Mesenchymal stem cell (in vitro differentiated cells and primary cell): ENCODE measurements at places on chromosomes 3 and 15.

DNA sequence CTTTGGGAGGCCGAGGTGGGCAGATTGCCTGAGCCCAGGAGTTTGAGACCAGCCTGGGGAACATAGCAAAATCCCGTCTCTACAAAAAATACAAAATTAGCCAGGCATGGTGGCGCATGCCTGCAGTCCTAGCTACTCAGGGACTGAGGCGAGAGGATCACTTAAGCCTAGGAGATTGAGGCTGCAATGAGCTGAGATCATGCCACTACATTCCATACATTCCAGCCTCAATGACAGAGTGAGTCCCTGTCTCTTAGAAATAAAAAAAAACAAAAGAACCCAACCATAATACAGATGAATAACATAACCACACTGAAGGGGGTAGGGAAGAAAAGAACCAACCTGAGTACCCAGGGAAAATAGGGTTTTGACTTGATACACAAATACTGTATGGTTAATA lies 19.7 kb upstream of the CGNL1 start:
- DNase-seq: peak; percentile 41

DNA sequence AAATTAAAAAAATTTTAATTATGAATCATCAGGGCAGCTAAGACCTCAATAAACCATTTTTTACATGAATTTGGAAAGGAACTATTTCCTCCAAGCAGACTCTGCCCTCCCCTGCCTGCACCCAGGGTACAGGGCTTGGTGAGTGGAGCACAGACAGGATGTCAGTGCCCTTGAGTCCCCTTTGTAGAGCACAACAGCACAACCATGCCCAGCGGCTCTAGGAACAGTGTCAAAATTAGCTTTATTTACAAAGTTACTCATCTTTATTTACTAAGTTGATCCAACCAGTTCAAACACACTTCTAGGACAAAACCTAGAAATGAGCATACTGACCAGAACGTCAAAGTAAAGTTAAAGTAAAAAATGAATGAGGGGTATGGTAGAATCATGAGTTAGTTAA lies 90.6 kb upstream of the TSC22D2 start:
- no peak for DNase-seq

- peak; percentile 72 for DNase-seq
Measured at GRCh38 chr3:47443611-47443995, 32.1 kb downstream of the SCAP start.

DNA sequence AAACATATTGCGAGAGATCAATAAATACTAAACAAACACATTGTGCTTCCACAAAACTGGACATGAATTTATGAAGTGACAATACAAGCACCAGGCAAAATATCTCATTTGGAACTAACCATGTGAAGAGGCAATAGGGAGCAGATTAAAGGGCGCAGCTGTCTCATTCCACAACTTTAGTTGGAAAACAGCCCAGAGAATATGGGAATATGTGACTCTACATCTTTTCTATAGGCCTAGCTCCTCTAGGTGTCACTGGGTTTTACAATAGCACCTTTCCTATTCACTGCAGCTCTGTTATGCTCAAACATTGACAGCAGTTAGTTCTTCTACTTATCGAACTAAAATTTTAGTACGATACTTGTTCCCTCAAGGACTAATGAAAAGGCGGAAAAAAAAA lies 866.3 kb upstream of the GBE1 start:
- DNase-seq: no peak

GRCh38 chr3:136069933-136070332 lies 104.4 kb downstream of the PPP2R3A start:
- no peak for DNase-seq

GRCh38 chr3:125075738-125076137 lies 19.9 kb upstream of the HEG1 start:
- no peak for DNase-seq

DNA sequence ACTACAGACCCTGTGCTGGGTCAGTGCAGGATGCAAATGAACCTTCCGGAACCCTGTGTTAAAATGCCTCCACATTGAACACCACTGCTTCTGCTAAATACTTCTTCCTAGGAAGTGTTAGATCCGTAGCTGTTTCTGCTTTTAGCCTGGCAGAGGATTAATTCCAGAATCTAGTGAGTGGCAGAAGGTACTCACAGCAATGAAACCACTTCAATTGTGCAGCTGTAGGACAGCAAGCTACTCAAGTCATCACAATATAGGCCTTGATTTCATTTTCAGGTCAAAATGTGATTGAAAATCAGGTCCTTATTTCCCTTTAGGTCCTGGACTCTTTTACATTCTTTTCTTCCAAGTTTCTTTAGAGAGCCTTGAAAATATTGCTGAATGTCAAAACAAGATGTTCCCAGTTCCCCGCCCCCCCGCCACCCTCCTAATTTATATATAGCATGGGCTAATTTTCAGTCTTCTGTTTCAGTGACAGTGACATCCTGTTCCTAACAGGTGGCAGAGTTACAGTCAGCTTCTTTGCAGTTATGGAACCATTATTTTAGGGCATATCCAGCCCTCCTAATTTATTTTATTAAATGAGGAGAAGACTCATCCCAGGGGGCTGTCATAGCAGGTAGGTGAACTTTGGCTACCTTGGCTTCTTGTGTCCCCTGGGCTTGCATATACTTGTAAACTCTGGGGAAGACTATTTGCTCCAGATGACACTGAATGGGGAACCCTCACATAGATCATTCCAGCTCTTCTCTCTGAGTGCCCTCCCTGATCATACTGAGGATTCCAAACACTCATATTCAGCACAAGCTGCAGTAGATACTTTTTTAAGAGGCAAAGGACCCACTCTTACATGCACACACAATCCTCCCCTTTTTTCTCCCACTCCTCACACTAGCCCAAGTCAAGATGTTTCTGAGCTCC lies 28.0 kb upstream of the ARNT2 start:
- DNase-seq: no peak

DNA sequence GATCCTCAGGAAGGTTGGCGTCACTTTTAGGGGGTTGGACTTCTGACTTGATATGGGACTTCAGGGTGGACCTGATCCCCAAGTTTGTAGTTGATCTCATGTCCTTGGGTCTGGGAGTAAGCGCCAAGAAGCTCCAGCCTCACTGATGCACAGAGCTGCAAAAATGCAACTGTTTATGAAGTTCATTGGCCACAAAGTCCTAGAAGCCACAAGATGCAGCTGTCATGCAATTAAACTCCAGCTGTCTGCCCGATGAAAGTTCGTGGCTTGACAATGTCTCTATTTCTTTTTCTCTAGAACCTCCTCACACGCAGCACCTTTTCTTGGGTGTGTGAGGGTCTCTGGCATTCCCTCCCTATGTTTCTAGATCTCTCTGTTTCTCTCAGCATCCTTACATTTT lies 9.2 kb upstream of the ACAN start:
- DNase-seq: no peak

- DNase-seq: no peak
Measured at GRCh38 chr15:81500081-81500480, 126.1 kb upstream of the TMC3 start.

DNA sequence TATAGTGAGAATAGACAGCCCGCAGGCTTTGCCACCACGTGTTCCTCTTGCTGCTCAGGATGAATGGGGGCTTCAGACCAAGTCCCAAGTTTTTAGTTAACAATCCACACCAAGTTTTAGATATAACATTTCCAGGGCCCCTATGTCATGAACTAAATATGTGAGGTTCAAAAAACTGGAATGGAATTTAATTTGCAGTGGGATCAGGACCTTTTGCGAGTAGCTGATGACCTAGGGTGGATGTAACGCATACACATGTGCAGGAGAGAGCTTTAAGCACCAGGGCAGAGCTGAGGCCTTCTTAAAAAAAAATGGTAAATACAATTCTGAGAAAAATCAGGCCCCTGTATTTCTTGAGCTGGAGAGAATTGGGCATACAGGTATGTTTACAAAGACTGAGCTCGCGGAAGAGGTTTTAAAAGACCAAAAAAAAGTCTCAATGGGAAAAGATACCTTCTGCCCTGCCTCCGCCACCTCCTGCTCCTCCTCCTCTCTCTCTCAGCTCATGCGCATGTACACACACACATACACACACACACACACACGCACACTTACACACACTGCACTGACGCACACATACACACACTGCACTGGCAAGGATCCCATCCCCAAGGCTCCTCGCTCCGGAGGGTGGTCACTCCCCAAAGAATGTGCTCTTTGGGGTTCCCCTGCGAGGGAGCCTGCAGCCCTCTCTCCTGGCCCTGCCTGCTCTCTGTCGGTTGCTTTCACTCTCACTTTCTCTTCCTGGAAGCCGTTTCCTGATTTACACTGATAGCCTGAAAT lies 48.2 kb upstream of the IGF1R start:
- peak; percentile 58 for DNase-seq

DNA sequence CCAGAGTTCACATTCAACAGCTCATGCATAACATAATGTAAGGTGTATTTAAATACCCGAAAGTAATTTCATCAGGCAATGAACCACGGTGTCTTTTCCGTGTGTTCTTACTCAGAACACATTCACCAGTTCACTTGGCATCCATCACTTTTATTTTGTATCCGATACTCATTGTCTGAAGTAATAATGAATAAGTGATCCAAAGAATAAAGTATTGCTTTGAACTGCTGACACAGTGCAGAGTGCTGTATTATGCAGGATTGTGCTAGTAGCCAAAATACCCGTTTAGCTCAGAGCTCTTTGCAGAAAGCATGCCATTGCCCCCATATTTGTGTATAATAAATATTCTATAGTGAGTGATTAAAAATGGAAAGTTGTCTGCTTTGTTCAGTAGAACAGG lies 460.9 kb upstream of the KCNMB2 start:
- DNase-seq: no peak

GRCh38 chr15:25250906-25251622 lies 187.8 kb downstream of the UBE3A start:
- DNase-seq: no peak

GRCh38 chr3:168512802-168513201 lies 417.1 kb upstream of the GOLIM4 start:
- no peak for DNase-seq

DNA sequence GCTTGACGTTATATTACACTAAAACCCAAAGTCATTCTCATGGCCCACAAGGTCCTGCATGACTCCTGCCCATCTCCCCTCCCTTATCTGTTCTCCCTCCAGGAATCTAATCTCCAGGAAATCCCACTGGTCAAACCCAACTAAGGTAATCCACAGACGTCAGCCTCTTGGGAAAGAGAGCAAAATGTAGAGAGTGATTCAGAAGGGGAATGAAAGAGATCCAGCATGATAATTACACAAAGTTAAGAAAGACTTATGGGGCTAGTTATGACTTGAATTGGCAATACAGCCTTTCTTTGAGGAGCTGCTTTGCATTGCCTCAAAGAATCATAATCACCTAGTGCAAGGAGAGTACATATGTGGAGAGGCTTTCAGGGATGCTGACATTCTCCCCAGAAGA lies 137.8 kb upstream of the MYRIP start:
- DNase-seq: no peak

GRCh38 chr15:44500555-44500954 lies 36.4 kb upstream of the EIF3J start:
- no peak for DNase-seq

- no peak for DNase-seq
Measured at GRCh38 chr3:72515281-72515680, 333.0 kb downstream of the SHQ1 start.

- no peak for DNase-seq
Measured at GRCh38 chr3:183541235-183541655, 14.3 kb downstream of the KLHL6 start.

GRCh38 chr3:152222327-152222726 lies 46.4 kb upstream of the MBNL1 start:
- no peak for DNase-seq

GRCh38 chr3:193768070-193768394 lies 175.0 kb downstream of the OPA1 start:
- DNase-seq: peak; percentile 20

DNA sequence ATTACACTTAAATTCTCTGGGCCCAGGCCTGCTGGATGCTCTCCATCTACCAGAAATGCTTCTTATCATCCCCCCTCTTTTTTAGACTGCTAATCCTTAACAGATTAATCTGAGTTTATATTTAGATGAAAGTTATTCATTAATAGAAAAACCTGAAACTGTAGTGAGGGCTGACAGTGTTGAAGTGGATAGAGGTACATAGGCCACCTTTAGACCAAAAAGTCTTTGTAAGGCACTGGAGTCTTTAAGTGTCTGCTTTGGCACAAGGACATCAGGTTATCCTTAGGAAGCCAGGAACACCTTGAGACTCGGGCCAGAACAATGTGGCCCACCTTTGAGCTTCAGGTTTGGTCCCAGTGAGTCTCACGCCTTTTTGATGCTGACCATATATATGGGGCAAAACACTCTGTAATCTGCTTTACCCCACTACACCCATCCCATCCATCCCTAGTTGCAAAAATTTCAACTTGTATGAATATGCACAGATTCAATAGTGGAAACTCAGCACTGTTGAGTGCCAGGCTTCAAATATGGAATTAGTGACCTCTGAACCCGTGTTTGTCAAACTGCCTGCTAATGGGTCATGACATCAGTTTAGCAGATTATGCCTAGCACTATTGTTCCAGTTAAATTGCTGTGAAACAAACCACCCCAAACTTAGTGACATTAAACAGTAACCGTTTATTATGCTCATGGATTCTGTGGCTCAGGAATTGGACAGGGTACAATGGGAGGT lies 44.0 kb downstream of the PDE8A start:
- DNase-seq: no peak

DNA sequence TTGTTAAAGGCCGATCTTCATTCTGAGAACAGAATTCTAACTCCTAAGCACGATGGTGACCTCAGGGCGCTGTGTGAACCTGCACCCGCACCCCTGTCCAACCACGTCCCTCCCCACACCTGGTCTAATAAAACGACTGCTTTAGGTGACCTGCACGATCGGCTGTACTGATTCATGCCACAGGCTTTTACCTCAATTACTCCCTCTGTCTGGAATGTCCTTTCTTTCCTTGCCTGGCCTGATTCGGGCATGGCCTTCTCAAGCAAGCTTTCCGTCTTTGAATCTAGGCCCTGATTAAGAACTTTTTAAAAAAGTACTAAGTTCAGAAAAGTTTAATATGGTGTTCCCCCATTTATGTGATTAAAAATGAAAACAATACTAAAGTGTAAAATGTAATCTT lies 842 bp upstream of the U2SURP start:
- DNase-seq: peak; percentile 48
